ENCODE measurements at places on chromosomes 4 and X. TPM values are rescaled to one million over a fixed set of nuclear protein-coding genes. Genes with fewer than 3 reads are reported as not detected.

GRCh38 chr4:1009542-1010394 is 1.7 kb upstream of the FGFRL1 start:
- H3K27ac ChIP-seq = no peak overlapping the region
- H3K27me3 ChIP-seq = peaks cover 5% of the 10 kb centered on the region
- no peaks in the 10 kb centered on the region for H3K36me3 ChIP-seq
- peaks cover 11% of the 10 kb centered on the region for H3K4me1 ChIP-seq
- no peak for DNase-seq

DNA sequence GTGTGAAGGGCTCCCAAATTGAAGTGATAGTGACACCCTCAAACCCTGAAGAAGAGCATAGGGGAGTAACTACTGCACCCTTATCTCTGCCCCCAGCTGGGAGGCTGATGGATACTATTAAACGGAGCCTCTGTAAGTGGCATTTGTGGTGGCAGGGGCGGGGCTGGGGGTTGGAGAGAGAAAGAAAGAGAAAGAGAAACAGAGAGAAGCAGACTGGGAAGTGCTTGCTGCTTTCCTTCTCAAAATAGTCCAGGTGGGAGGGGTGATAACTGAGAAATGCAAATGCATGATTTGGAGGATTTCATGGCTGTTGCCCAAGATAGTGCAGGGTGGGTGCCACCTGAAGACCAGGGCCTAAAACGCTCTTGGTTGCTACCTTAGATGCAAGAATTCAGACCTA is 253.5 kb upstream of the GATB start:
- no peak overlapping the region for H3K4me3 ChIP-seq
- no peaks in the 10 kb centered on the region for H3K27me3 ChIP-seq
- peak; percentile 55 for DNase-seq
- peaks cover 13% of the 10 kb centered on the region for H3K4me1 ChIP-seq

UNC5C gene
- 0.19 TPM for polyA plus RNA-seq

GRCh38 chr4:21728304-21728703 is 220.3 kb downstream of the KCNIP4 start:
- H3K27ac ChIP-seq = no peak overlapping the region
- H3K36me3 ChIP-seq = no peaks in the 10 kb centered on the region
- no peaks in the 10 kb centered on the region for H3K4me1 ChIP-seq
- no peak overlapping the region for H3K4me3 ChIP-seq
- H3K27me3 ChIP-seq = no peaks in the 10 kb centered on the region

UGT2A3 gene
- polyA plus RNA-seq = not detected

DNA sequence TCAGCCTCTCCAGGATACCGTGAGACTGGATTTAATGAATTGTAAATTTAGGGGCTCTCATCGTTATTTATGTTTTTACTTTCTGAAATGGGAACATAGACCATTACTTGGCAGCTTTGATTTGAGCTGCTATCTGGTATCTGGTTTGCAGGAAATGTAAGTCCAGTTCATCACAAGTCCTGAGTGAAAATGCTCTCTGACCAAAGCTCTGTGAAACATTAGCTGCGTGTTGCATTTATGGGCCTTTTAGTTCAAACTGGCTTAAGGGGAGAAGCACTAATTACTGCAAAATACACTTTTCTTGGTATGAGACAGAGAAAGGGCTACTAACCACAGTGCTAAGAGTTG is 420 bp downstream of the CC2D2A start:
- no peaks in the 10 kb centered on the region for H3K27me3 ChIP-seq
- no peaks in the 10 kb centered on the region for H3K36me3 ChIP-seq
- no peak overlapping the region for H3K4me3 ChIP-seq
- H3K27ac ChIP-seq = no peak overlapping the region

LRP2BP gene
- 3.4 TPM for polyA plus RNA-seq

DNA sequence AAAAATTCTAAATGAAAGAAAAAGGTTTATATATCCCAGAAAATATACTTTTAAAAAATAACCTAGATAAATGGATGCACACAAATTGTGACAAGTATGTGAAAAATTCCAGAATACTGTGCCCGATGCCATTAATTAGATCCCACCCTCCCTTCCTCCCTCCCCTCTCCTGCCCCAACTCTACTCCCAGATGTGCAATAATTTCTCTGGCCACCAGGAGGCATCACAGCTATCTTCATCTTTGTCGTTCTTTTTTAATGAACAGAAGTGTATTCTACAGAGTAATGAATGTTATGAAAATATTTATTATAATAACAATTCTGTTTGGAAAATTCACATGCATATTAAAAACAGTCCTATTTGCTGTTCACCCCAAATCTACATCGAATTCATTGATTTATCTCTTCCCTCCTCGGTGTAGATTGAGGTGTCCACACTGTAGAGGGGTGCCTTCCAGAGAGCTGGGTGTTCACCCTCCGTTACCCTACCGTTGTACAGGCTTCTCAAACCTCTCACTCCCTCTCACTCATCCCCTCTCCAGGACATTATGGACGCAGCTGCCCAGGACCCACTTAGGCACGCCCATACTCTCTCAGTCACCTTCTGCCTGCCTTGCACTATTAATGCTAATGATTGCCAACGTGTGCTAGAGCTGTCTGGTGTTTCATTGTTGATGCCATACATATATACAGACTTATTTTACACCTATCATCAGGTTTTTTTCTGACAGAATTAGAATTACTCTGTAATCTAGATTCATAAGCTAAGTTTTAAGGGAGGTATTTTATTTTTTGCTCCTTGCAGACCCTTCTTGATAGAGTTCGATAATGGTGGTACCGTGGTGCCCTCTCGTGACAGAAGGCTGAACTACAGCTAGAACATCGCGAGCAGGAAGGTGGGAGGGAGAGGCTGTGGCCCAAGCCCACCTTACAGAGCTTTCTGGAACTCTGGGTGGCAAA is 14.1 kb downstream of the RAB40AL start:
- H3K36me3 ChIP-seq = no peaks in the 10 kb centered on the region
- no peaks in the 10 kb centered on the region for H3K27me3 ChIP-seq
- DNase-seq = no peak
- H3K27ac ChIP-seq = no peak overlapping the region
- H3K4me3 ChIP-seq = no peak overlapping the region
- no peaks in the 10 kb centered on the region for H3K4me1 ChIP-seq

- no peak for DNase-seq
- H3K27me3 ChIP-seq = no peaks in the 10 kb centered on the region
- H3K36me3 ChIP-seq = no peaks in the 10 kb centered on the region
- no peaks in the 10 kb centered on the region for H3K4me1 ChIP-seq
- H3K4me3 ChIP-seq = no peak overlapping the region
These were observed 47.9 kb downstream of the COX18 start for GRCh38 chr4:73021634-73022033.

FHIP1A gene
- 0.15 TPM for polyA plus RNA-seq

WAS gene
- polyA plus RNA-seq = 21.4 TPM

- no peak for DNase-seq
- no peaks in the 10 kb centered on the region for H3K4me1 ChIP-seq
- no peak overlapping the region for H3K4me3 ChIP-seq
These were observed 134.8 kb downstream of the AFAP1 start for GRCh38 chr4:7804756-7805385.

DNA sequence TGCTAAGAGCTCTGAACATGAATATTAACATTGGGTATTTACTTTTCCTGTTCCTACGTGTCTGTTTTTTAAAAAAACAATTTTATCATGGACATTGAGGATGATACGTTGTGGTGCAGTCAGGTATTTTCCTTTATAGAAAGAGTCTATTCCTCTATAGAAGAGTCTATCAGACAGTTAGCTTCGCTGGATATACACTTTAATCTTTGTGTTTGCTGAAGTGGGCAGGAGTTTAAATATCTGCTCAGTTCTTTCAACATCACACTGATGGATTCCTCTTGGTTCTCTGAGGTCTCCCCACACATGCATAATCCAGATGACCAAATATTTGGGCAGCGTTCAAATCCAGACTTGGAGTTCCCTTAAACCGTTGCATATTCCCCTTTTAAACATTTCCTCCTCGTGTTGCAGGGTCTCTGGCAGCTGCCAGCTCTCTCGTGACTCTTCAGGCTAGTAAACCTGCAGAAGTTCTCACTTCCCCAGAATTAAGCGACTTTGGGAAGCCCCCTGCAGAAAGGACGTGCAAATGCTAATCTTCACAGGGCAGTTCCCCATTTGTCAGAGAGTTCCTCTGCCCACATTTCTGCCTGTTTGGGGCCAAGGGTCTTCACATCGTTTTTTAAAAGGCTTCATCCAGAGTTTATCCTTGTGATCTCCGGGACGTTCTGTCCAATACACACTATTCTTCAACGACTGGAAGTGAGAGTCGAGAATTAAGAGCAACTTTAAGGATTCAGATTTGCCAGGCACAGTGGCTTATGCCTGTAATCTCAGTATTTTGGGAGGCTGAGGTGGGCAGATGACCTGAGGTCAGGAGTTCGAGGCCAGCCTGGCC is 20.5 kb upstream of the DHRSX start:
- DNase-seq = peak; percentile 83
- no peaks in the 10 kb centered on the region for H3K36me3 ChIP-seq
- H3K27ac ChIP-seq = peak overlapping the region; percentile 96
- H3K27me3 ChIP-seq = no peaks in the 10 kb centered on the region
- H3K4me3 ChIP-seq = no peak overlapping the region
- H3K4me1 ChIP-seq = peaks cover 31% of the 10 kb centered on the region

GRCh38 chr4:40193016-40193571 is 3.7 kb upstream of the RHOH start:
- peak overlapping the region; percentile 88 for H3K4me3 ChIP-seq
- peak overlapping the region; percentile 92 for H3K27ac ChIP-seq
- H3K27me3 ChIP-seq = no peaks in the 10 kb centered on the region
- peaks cover 9% of the 10 kb centered on the region for H3K4me1 ChIP-seq

GAB3 gene
- polyA plus RNA-seq = 0.86 TPM

GPC4 gene
- 0.17 TPM for polyA plus RNA-seq

GRCh38 chr4:146059865-146060264 is 115.7 kb upstream of the LSM6 start:
- H3K4me3 ChIP-seq = no peak overlapping the region
- peak overlapping the region; percentile 86 for H3K27ac ChIP-seq
- H3K4me1 ChIP-seq = peaks cover 50% of the 10 kb centered on the region
- DNase-seq = peak; percentile 84

GRCh38 chrX:87064502-87064901 is 453.1 kb upstream of the KLHL4 start:
- DNase-seq = no peak
- H3K4me1 ChIP-seq = no peaks in the 10 kb centered on the region
- H3K36me3 ChIP-seq = no peaks in the 10 kb centered on the region
- no peaks in the 10 kb centered on the region for H3K27me3 ChIP-seq

- peaks cover 61% of the 10 kb centered on the region for H3K4me1 ChIP-seq
- H3K27ac ChIP-seq = peak overlapping the region; percentile 90
- DNase-seq = no peak
- H3K36me3 ChIP-seq = no peaks in the 10 kb centered on the region
- H3K27me3 ChIP-seq = no peaks in the 10 kb centered on the region
These were observed 114.4 kb downstream of the SH3KBP1 start for GRCh38 chrX:19772822-19773628.

OPRPN gene
- polyA plus RNA-seq = not detected

- no peaks in the 10 kb centered on the region for H3K4me1 ChIP-seq
- peak overlapping the region; percentile 99 for H3K4me3 ChIP-seq
- peak overlapping the region; percentile 97 for H3K27ac ChIP-seq
- no peak for DNase-seq
These were observed 2.3 kb downstream of the JADE1 start for GRCh38 chr4:128811571-128812441.

DNA sequence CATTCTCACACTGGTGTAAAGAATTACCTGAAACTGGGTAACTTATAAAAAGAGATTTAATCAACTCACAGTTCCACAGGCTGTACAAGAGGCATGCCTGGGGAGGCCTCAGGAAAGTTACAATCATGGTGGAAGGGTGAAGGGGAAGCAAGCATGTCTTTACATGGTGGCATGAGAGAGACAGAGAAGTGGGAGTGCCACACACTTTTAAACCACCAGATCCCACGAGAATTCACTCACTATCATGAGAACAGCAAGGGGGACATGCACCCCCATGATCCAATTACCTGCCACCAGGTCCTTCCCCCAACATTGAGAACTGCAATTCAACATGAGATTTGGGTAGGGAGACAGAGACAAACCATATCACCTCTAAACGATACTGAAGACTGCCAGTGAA is 23.0 kb downstream of the EPGN start:
- no peak overlapping the region for H3K27ac ChIP-seq
- no peaks in the 10 kb centered on the region for H3K36me3 ChIP-seq
- no peaks in the 10 kb centered on the region for H3K27me3 ChIP-seq
- H3K4me3 ChIP-seq = no peak overlapping the region
- no peak for DNase-seq
- H3K4me1 ChIP-seq = peaks cover 5% of the 10 kb centered on the region

- no peaks in the 10 kb centered on the region for H3K36me3 ChIP-seq
- no peak overlapping the region for H3K27ac ChIP-seq
- H3K27me3 ChIP-seq = no peaks in the 10 kb centered on the region
- no peak overlapping the region for H3K4me3 ChIP-seq
- DNase-seq = no peak
- peaks cover 27% of the 10 kb centered on the region for H3K4me1 ChIP-seq
These were observed 10.1 kb upstream of the EXOSC9 start for GRCh38 chr4:121790976-121791375.

GRCh38 chrX:150610043-150610442 is 41.6 kb downstream of the MTM1 start:
- no peaks in the 10 kb centered on the region for H3K36me3 ChIP-seq
- no peak for DNase-seq
- H3K4me3 ChIP-seq = no peak overlapping the region

UGT2B17 gene
- not detected for polyA plus RNA-seq

- no peak overlapping the region for H3K4me3 ChIP-seq
- DNase-seq = no peak
- H3K36me3 ChIP-seq = no peaks in the 10 kb centered on the region
- no peaks in the 10 kb centered on the region for H3K4me1 ChIP-seq
- H3K27me3 ChIP-seq = no peaks in the 10 kb centered on the region
These were observed 103.9 kb downstream of the GLUD2 start for GRCh38 chrX:121151293-121151692.

GRCh38 chr4:3390288-3390811 is 51.4 kb upstream of the HGFAC start:
- peaks cover 21% of the 10 kb centered on the region for H3K4me1 ChIP-seq
- no peak overlapping the region for H3K27ac ChIP-seq
- no peaks in the 10 kb centered on the region for H3K27me3 ChIP-seq
- no peak overlapping the region for H3K4me3 ChIP-seq
- H3K36me3 ChIP-seq = no peaks in the 10 kb centered on the region
- no peak for DNase-seq

DNA sequence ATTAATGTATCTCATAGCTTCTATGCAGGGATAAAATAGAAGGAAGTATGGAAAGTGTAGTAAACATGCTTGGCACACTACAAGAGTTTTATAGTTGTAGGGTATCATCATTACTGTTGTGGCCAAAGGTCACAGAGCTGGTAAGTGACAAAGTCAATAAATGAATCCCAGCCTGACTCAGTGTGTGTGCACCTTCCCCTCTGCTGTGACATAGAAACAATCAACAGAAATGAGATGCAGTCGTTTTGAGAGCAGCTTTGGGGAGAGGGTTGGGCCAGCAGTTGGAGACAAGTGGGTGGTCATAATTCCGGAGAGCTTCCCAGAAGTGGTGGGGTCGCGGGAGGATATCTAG is 82.4 kb upstream of the RBPJ start:
- no peaks in the 10 kb centered on the region for H3K4me1 ChIP-seq
- no peak overlapping the region for H3K4me3 ChIP-seq
- no peaks in the 10 kb centered on the region for H3K27me3 ChIP-seq
- H3K27ac ChIP-seq = no peak overlapping the region
- no peak for DNase-seq
- H3K36me3 ChIP-seq = no peaks in the 10 kb centered on the region
